Erythroblast (primary cell): ENCODE measurements at places on chromosomes 3 and 15.

GRCh38 chr3:36446276-36446675, 66.0 kb downstream of the STAC start:
- DNase-seq: no peak

GRCh38 chr3:152943645-152944044, 108.7 kb downstream of the P2RY1 start:
- no peak for DNase-seq

- DNase-seq: no peak
Observed at GRCh38 chr3:170869239-170869590, 780 bp downstream of the RPL22L1 start.

DNA sequence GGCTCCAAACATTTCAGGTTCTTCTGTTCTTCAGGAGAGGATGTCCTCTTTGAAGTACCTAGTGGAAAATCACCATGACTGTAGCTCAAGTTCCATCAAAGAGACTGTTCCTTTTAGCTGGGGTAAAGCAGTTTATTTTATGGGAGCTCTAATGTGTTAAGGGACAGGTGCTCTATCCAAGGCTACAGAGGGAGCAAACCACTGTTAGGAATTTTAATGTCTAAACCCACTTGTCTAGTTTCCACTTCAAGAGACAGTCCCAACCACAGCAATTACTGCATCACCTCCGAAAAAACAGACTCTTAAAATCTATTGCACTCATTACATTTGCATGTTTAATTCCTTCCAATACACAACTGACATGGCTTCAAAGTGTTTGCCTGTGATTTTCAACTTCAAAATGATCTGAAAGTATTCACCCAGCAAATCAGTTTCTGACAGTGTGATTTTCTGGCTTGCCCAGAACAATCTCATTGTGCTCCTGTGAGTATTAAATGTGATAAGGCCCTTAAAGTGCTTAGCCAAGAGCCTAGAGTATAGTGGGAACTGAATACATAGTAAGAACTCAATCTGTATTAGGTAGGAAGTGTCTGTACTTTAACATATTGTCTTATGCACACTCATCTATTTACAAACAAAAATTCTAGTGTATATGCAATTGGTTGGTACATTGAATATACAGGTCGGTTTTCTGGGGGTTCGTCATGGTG, 266.5 kb upstream of the CCDC54 start:
- no peak for DNase-seq

DNA sequence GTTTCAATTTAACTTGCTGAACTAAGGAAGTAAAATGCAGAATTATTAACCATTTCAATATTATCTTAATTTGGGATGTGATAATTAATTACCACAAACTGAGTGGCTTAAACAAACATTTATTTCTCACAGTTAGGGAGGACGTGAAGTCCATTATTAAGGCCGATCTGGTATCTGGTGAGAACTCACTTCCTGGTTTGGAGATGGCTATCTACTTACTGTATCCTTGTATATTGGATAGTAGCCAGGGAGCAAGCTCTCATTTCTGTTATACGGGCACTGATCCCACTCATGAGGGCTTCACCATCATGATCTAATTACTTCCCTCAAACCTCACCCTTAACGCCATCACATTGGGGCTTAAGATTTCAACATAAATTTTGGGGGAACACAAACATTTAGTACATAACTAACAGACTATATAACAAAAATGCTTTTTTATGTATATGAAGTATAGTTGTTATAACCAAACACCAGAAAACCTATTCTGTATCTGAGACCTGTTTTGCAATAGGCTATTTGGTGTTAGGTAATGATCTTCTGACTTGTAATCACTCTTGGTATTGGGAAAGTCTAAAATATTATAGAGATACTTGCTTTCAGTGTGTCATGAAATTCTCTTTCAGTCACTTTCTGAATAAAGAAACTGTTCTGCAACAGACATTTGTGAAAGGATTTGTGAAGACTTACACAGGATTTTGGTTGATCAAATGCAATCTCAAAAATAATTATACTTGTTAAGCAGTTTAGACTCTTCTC, 4.7 kb upstream of the KPNA4 start:
- no peak for DNase-seq

GRCh38 chr3:23518441-23518840, 287.3 kb upstream of the UBE2E1 start:
- DNase-seq: no peak

DNA sequence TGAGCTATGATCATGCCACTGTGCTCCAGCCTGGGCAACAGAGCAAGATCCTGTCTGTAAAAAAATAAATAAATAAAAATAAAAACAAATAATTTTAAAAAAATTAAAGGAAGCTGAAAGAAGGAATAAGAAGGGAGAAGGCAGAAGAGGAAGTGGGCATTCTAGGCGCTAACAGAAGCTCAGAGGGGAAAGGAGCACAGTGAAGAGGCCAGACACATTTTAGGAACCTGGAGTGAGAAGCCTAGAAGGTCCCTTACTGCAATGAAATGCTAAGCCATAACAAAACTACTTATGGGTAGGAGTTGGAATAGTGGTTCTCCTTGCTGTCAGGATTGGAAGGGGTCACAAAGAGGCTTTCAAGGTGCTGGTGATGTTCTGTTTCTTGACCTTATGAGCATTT, 64.0 kb downstream of the ITGB5 start:
- DNase-seq: no peak

DNA sequence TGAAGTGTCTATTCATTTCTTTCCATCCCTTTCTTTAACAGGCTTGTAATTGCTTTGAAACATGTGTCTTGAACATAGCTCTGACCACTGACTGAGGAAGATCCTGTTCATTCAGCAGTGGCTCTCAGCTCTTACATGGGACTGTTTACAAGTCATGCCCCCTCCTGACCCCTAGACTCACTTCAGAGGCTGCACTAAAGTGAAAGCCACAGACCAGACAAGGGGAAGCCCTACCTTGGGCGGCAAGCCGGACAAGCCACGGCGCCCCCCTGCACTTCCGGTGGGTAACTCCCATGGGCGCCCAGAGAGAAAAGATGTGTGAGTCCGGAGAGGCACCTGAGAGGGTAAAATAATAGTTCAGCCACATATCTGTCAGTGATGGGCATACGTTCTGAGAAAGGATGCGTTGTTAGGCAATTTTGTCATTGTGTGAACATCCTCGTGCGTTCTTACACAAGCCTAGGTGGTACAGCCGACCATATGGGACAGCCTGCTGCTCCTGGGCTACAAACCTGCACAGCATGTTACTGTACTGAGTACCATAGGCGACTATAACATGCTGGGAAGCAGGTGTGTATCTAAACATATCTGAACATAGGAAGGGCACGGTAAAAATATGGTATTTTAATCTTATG, 116.2 kb downstream of the CHSY1 start:
- no peak for DNase-seq

DNA sequence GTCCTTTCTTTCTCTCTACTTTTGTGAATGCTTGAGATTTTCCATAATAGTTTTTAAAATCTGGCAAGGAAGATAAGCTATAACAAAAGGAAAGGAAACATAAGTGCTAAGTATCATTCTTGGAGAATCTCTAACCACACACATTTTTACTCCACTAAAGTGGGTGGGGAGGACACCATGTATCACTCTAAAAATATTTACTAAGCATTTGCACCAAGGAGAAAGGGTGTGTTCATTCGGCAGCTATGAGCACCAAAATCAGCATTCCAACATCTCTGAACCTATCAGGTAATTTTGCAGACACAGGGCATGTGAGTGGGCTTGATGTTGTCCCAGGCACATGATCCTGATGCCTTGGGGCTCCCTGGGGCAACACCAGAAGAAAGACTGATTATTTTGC, 5.5 kb downstream of the B4GALT4 start:
- no peak for DNase-seq

DNA sequence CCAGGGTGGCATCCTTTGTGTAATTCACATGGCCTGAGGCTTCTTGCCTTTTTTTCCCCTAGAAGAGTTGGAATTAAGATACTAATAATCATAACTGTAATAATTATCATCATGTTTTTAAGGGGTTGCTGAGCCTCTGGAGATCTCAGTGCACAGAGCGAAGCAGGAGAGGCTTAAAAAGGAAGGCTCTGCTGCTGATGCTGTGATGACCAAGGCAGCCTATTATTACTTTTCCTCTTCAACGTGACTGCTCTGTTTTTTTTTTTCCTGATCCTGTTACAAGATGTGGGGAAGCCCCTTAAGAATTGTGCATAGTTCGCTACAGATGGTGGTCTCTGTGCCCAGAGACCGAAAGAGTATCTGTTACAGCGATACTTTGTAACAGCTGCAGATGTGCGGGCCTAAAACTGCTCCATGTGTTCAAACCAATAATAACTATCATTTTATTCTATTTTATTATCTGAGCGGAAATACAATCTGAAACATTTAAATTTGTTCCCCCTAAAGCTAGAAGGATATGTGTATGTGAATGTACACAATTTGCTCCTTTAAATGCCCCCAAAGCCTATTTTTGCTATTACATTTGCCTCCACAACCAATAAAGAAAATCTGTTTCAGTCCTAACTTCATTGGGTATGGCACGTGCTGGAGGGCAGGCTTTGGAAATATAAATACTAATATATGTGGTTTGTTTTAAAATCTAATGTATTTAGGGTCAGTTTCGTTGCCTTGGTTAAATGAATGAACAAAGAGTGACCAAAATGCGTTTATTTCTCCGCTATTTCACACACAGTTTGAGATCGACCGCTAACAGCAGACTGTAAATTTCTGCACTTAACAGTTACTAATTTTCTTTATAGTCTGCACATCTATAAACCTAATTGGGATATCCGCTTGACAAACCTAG, 4.6 kb downstream of the SHOX2 start:
- DNase-seq: no peak

DNA sequence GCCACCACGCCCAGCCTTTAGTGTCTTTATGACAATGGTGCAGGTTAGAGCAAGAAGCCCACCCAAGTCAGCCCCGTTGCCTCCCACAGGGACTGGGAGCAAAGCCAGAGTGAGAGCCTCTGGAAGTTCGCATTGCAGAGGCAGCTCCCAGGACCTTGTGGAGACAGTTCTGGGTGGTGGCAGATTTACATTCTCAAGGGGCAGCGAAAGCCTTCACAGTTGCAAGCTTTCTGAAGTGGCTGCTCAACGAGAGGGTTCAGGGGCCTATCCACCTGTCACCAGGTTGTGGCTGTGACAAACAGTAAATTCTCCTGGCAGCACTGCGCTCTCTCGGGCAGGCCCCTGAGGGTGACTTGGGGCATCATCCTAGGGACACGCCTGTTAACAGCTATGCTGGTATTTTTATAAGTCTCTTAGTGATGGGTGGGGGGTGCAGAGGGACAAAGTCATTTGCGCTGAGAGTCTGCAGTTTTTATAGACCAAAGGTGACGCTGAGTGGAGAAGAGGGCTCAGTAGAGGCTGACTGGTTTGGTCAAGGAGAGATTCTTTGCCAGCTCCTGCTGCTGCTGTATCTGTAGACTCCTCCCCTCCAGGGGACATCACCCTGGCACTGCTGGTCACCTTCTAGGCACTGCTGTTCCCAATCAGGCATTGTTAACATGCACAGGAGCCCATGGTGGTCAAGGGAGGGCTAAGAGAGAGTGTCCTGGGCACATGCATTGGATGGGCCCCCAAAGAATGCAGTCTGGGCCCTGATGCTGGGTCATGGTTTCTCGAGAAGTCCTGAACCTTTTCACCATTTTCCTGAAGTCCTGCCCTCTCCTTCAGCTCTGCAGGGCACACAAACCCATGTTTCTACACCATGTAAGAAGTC, 57.5 kb upstream of the KLF13 start:
- DNase-seq: no peak

DNA sequence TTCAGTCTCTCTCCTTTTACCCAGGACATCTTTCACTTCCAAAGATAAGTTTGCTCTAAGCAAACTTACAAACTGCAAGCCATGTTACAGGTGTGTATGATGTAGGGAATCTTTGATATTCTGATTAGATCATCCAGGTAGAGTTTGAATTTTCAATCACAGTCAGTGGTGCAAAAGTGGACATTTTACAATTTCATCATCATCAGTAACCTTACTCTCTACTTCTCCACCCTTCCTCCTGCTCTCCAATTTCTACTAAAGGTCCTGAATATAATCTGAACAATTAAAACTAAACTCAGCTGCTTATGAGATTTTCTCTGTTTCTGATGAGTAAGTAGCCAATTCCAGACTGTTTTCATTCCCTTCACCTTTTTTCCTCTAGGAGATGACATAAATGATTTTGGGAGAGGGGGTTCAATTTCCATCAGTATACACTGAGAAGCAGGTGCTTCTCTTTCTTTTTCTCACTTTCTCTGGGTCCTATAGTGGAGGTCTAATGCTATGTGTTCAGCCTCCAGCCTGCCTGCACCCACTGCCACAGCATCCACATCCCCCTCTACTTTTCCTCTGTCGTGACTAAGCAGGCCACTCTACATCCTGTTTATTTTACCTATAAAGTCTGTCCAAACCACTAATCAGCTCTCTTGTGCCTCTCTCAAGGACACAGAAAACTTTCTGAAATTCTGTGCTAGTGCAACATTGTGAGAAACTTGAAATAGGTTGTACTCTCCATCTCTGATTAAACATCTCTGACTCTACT, 27.6 kb downstream of the SUCNR1 start:
- DNase-seq: no peak

DNA sequence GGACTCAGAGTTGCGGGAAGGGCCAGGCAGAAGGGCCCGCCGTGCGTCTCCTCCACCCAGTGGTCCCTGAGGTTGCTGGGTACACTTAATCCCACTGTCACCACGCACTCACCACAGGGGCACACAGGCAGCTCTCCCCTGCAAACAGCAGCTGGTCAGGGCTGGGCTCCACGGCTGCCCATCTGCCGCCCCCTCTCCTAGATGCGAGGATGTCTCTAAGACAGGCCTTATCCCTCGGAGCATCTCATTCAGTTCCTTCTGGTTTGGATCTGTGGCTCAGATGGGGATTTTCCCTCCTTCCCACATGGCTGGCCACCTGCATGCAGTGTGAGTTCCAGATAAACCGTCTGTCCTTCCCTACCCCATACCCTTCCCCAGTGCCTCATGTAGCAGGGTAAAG, 26.3 kb downstream of the MRPS11 start:
- DNase-seq: no peak

GRCh38 chr3:128056258-128056657, 4.0 kb downstream of the SEC61A1 start:
- no peak for DNase-seq

DNA sequence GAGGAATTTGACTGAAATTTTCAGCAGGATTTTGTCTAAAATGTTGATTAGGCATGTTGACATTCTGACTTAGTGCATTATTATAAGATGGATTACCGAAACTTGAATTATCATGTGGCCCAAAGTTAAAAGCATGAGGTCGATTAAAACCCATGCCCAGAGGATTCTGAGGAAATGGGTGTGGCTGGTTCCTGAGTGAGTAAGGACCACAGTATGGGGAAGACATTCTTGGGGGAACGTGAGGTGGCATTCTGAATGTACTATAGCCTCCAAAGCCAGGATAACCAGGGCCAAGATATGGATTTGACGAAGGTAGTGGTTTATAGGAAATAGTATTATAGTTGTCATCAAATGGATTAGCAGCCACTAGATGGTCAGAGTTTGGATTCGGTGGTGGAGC, 38.7 kb upstream of the DNAAF4 start:
- DNase-seq: no peak

- no peak for DNase-seq
Observed at GRCh38 chr3:145889730-145890129, 271.3 kb downstream of the PLOD2 start.

GRCh38 chr15:83565553-83566159, 88.3 kb upstream of the ADAMTSL3 start:
- peak; percentile 44 for DNase-seq
